GOT3 (cell line): ENCODE measurements at places on chromosomes 12 and 14.

GRCh38 chr14:24376448-24377070 lies 8.6 kb downstream of the NFATC4 start:
- DNase-seq, result no peak

DNA sequence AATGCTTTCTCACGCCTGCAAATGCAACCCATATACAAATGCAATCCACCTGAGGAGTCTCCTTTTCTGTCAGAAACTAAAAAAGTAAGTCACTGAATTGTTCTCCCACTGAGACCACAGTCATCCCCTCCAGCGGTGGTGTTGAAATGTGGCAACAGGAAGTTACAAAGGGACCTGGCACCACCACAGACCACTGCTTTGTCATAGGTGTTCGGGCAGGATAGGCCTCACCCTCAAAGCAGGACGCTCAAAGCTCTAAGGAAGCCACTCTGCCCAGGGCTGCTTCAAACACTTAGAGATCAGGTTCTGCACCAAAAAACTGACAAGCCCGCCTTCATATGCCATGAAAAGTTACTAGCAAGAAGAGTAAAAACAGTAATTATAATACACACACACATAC lies 11.3 kb downstream of the PHLDA1 start:
- DNase-seq, result peak; percentile 11

- no peak for DNase-seq
These were observed 42.5 kb downstream of the PRIMA1 start for GRCh38 chr14:93745603-93746273.

- DNase-seq, result no peak
These were observed 87.0 kb downstream of the IRF2BPL start for GRCh38 chr14:76941544-76941943.

DNA sequence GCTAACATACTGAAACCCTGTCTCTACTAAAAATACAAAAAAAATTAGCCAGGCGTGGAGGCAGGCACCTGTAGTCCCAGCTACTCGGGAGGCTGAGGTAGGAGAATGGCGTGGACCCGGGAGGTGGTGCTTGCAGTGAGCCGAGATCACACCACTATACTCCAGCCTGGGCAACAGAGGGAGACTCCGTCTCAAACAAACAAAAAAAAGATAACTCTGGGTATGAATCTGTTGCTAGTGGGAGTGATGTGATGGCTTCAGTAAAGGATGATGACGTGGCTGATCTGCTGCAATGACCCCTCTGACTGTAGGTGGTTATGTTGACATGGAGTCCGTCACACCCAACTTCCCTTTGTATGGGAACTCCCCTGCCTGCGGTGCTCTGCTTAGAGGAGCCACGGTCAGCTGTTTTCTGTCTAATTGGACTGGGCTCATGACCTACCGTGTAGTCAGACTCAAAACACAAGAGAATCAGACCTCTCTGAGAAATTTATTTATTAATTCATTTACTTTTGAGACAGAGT lies 59.1 kb upstream of the MED13L start:
- no peak for DNase-seq

DNA sequence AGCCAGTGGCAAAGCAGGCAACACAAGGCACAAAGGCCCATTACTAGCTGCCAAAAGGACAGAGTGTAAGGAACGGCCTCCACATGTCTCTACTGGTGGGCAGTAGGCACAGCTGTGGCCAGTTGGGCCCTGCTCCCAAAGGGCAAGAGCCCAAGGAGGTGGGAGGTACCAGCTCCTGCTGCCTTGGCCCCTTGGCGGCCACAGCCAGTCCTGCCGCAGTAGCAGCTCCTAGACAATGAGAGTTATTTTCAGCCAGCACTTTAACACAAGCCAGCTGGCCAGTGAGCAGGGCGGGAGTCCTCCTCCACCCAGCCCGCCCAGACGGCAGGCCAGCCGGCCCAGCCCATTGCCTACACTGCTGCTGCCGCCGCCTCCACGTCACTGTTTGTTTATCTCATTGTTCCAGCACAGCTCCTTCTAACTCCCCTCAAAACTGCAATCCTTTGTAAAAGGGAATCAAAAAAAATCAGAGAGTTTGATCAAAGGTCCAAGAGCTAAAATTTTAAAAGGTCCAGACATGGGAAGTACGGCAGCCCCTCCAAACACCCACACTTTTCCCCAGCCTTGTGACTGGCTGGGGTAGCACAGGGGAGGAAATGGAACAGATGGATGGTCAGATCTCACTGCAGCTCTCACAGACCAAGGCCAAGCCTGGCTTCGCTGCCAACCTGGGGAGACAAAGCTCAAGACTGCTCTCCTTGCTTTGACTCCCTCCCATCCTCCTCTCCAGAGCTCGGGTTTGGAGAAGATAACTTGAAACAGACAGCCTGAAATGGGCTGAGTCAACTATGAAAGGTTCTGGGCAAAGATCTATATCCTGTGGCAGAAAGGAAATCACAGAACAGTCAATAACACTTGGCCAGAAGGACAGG lies 33.5 kb downstream of the FMNL3 start:
- DNase-seq, result peak; percentile 54

DNA sequence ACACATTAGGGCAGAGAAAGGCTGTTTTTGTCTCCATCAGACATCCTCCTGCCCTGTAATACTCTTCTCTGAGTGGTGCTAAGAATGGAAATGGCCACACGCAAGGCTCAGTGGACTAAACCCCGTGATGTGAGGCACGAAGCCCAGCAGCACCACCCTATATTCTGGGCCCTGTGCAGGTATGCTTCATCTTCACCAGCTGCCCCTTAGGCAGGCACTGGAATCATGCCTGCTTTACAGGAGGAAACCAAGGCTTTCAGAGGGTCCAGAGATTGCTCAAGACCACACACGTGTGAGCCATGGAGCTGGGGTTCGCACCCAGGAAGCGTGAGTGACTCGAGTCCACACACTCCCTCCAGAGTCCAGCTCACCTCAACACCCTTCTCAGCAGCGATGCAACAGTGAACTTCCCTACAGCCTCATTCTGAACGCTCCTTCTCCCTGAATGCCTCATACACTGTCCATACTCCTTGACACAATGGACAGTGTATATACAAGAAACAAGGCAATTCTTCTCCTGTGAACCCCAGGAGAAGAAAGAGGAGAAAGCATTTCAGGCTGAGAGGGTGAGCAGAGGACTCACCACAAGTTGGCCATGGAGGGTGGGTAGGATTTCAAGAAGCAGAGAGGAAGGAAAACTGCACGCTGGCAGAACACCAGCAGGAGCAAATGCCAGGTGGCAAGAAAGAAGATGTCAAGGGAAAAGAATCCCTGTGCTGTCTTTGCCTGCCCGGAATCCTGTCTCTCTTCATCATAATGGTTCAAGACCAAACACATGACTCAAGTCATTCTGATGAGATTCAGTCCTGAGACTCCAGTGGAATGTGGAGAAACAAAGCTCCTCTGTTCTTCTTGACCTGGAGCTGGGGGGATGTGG lies 39.1 kb downstream of the NT5DC3 start:
- no peak for DNase-seq

- DNase-seq, result no peak
These were observed 3.0 kb downstream of the NUBPL start for GRCh38 chr14:31564194-31564593.

- no peak for DNase-seq
These were observed 207.3 kb downstream of the TTC7B start for GRCh38 chr14:90608929-90609341.

- no peak for DNase-seq
These were observed 24.8 kb upstream of the VASH1 start for GRCh38 chr14:76736514-76736913.

- no peak for DNase-seq
These were observed 172.1 kb downstream of the SEC23A start for GRCh38 chr14:38930898-38931297.
